Testis (tissue), 5 donors: ENCODE measurements at places on chromosomes 6 and 20.
A peak's percentile ranks its signal among the peaks of the same experiment; 100 is the strongest.

- no peak for DNase-seq
These were observed 73.4 kb upstream of the NOX3 start for GRCh38 chr6:155528982-155529453.

DNA sequence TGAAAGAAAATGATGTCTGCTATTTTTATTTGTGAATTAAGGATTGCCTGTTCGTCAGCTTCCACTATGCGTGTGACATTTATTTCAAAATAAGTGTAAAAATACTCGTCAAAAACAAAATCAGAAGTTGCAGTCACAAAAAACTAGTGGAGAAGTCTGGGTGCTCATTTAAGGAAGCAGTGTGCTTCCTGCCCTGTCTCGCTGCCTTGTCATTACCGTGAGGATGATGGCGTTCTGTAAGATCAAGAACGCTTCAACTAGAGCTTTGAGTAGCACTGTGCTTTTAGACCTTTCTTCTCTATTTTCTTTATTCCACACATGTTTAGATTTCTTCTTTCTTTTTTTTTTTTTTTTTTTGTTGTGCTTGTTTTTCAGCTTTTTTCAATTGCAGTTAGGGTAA is 186.9 kb downstream of the TBC1D7 start:
- DNase-seq: no peak

DNA sequence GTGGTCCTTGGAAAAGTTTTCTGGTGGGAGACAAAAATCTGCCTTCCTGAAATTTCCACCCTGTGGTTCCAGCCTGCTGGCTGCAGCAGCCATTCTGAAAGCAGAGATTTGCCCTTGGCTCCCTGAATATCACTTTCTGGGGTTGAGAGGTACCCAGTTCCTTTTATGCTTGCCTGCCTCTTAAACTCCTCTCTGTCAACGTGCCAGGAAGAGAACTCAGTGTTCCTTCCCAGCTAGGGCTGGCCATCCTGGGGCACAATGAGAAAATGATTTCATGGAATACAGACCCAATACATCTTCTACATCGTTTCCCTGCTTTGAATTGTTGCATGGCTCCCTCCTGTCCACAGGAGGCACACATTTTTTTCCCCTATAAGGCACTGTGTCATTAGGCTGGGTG is 1.6 kb upstream of the DSN1 start:
- peak; percentile 44 for DNase-seq

GRCh38 chr20:63587776-63588591 is 13.9 kb upstream of the HELZ2 start:
- no peak for DNase-seq

DNA sequence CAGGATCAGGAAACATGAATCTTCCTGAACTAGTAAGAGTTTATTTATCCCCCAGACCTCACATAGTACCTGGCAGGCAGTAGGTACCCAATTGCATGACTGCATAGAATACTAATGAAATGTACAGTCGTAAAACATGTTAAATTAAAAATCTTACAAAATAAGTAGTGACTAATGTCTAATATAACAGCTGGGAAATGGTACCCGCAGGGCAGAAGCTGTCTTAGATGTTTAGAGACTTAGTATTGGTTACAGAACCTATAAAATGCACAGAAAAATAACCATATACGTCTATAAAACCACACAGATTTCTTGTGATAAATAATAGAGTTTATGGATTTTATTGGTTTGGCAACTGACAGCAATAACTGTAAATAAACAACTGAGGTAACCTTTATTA is 139.1 kb upstream of the GMDS start:
- no peak for DNase-seq

DNA sequence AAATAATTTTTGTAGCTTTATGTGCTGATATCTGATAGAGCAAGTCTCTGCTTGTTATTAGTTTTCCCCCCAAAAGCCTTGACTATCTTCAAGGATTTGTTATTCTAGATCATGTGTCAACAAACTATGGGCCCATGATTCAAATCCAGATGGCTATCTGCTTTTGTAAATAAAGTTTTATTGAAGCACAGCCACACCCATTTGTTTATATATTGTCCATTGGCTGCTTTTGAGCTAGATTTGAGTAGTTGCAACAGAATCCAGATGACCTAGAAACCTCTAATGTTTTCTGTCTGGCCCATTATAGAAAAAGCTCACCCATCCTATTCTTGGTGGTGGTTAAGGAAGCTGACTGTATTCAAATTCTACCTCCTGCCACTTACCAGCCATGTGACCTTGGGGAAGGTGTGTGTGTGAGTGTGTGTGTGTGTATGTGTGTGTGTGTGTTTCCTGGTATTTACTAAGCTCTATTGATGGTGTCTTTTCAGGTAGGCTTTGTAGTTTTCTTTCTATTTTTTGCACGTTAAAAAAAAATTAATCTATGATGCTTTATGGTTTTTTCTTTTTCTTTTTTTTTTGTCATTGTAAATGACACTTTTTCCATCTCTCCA is 1.3 kb upstream of the GTSF1L start:
- DNase-seq: no peak

GRCh38 chr6:168526841-168527281 is 85.9 kb downstream of the SMOC2 start:
- DNase-seq: peak; percentile 60

DNA sequence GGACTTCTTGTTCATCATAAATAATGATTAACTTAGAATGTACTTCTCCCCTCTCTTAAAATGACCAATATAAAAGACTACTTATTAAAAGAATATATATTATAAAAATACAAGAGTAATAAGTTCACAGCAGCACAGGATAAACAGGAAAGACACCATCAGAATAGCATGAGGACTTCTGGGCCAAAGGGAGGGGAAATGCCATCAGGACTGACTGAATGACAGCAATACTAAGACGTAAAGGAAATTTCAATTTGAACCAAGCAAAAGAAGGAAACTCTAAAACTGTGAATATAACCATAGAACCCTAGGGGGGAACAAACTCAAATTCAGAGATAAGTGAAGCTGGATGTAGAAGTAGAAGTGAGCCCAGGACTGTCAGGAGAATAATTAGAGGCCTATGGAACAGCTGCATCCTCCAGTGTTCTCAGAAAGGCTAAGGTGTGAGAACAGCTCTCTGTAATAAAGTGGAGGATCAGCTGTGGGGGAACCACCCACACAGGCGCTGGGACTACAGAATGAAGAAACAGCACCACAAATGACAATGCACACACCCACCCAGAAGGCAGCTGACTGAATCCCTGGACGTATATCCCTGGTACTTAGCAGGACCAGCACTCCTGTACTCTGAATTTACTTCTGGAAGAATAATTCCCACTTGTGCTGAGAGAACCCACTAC is 37.8 kb downstream of the ZHX3 start:
- DNase-seq: no peak

DNA sequence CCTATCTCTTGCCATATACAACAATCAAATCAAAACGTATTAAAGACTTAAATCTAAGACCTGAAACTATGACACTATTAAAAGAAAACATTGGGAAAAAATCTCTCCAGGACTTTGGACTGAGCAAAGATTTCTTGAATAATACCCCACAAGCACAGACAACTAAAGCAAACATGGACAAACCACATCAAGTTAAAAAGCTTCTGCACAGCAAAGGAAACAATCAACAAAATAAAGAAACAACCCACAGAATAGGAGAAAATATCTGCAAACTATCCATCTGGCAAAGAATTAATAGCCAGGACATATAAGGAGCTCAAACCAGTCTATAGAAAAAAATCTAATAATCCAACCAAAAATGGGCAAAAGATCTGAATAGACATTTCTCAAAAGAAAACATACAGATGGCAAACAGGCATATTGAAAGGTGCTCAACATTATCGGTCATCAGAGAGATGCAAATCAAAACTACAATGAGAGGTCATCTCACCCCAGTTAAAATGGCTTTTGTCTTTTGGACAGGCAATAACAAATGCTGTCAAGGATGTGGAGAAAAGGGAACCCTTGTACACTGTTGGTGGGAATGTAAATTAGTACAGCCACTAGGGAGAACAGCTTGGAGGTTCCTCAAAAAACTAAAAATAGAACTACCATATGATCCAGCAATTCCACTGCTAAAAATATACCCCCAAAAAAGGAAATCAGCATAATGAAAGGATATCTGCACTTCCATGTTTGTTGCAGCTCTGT is 76.2 kb downstream of the SNX5 start:
- no peak for DNase-seq

DNA sequence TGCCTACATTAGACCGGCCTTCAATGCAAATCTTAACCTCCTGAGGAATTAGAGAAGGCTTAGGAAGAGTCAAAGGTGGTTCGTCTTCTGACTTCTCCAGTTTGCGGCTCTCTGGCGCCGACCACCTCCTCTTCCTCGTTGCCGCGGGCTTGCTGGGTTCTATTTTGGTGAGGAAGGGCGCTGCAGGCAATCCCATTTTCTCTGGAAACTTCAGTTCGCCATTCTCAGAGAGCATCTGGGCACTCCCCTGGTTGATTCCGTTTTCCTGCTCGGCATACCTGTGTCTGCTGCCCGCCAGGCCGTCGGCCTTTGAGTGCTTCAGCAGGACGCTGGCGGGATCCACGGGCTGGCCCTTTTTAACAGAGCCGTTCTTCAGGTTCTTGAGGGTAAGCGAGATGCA is 67.9 kb downstream of the GMPR start:
- no peak for DNase-seq

DNA sequence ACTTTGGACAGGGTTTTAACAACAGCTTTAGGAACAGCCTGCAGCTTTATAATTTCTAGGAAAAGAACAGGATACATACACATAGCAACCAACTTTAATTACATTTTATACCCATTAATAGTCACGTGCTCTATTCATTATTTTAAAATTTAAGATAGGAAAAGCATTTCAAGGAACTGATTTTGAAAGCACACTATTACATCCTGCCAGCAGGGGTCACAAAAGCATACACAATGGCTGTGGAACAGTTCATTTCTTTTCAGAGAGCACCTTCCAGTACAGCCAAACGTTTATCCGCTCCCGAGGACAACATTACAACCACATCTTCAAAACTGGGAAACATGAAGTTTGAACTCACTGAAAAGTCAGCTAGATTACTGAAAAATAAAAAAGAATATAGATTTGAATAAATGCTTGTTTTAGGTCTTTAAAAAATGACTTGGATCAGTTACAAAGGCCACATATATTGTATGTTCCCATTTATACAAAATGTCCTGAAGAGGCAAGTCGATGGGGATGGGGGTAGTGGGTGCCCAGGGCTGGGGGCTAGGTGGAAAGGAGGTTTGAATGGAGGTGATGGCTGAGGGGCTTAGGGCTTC is 104.6 kb upstream of the EXOC2 start:
- peak; percentile 69 for DNase-seq

GRCh38 chr6:44642870-44643522 is 255.5 kb downstream of the CDC5L start:
- DNase-seq: no peak

- no peak for DNase-seq
These were observed 76.9 kb upstream of the RIPOR2 start for GRCh38 chr6:25012657-25013056.

DNA sequence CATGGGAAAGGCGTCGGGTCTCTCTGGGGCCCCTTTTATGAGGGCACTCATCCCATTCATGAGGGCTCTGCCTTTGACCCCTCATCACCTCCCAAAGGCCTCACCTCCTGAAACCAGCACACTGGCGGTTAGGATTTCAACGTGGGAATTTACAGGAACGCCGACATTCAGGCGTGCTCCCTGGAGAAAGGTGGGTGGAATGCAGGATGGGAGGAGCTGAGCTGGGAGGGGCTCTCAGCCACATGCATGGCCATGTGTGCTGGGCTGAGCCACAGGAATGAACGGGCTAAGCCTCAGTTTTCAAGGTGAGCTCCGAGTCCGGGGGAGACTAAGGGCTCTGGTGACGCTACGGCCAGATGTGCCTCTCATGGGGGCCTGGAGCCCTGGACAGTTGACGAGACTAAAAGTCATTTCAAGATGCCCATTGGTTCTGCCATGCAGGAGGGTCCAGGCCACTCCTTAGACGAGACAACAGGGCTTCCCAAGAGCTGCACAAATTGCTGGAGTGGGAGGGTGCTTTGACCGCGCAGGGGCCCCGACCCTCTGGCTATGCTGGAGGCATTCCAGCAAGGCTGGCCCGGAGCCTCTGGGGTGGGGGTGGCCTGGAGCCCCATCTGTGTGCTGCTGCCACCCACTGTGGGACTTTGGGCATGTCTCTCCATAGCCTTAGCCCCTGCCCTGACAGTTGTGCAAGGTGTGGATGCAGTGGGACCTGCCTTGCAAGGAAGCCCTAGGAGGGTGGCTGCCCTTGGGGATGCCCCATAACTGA is 3.8 kb upstream of the ARFGAP1 start:
- no peak for DNase-seq

DNA sequence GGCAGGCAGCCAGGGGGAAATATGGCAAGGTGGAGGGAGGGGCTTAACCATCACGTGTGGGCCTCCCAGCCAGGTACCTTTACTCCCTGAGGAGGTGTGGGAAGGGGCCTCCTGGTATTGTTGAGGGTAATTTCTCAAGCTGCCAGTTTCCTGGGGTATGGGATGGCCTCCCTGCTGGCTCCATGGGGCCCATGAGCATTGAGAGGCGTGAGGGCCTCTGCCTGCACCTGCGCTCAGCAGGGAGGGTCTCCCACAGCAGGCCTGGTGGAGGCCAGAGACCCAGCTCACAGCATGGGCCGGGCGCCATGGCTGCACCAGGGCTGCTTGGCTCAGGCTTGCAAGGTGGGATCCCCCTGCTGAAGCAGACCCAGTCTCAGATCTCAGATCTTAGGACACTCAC is 113.0 kb downstream of the GRM4 start:
- DNase-seq: no peak

DNA sequence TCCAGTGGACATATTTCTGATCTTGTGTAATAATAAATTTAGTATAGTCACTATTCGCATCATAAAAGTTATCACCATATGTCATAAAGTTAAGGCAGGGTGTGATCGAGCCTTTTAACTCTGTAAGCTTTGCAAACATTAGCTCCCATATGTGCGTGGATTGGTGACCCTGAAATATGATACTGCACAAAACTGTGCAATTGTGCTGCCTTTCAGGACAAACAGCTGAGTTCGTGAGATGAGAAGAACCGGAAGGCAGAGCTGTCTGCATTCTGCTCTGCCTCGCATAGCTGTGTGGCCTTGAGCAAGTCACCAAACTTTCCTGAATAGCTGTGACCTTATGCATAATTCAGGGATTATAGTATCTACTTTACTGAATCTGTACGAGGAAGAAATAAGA is 3.2 kb upstream of the PLEKHG1 start:
- no peak for DNase-seq

DNA sequence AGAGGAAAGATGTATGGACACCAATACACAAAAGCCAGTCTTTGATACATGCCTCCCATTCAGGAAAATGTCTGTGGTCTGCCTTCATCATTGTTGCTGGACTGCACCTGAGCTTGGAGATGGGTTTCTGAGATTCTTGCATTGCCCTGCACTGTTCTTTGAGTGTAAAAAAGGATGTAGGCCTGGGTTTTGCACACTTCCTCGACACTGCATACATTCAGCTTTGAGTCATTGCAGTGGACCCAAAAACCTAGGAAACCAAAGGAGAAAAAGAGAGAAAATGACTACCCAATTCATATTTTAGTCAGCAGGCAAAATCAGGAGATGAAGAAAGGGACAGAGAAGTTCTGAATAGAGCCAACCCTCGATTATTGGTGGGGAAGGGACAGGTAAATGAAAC is 9.0 kb downstream of the TOMM6 start:
- DNase-seq: no peak

- no peak for DNase-seq
These were observed 366.5 kb downstream of the PRKN start for GRCh38 chr6:162360901-162361567.

GRCh38 chr6:150417899-150418826 is 49.4 kb downstream of the IYD start:
- peak; percentile 58 for DNase-seq

- no peak for DNase-seq
These were observed 206.4 kb downstream of the DTNBP1 start for GRCh38 chr6:15456422-15456821.
